ENCODE measurements at places on chromosomes 6 and 20.

GRCh38 chr6:41657131-41658094 lies 19.1 kb downstream of the MDFI start:
- no peak for DNase-seq

DNA sequence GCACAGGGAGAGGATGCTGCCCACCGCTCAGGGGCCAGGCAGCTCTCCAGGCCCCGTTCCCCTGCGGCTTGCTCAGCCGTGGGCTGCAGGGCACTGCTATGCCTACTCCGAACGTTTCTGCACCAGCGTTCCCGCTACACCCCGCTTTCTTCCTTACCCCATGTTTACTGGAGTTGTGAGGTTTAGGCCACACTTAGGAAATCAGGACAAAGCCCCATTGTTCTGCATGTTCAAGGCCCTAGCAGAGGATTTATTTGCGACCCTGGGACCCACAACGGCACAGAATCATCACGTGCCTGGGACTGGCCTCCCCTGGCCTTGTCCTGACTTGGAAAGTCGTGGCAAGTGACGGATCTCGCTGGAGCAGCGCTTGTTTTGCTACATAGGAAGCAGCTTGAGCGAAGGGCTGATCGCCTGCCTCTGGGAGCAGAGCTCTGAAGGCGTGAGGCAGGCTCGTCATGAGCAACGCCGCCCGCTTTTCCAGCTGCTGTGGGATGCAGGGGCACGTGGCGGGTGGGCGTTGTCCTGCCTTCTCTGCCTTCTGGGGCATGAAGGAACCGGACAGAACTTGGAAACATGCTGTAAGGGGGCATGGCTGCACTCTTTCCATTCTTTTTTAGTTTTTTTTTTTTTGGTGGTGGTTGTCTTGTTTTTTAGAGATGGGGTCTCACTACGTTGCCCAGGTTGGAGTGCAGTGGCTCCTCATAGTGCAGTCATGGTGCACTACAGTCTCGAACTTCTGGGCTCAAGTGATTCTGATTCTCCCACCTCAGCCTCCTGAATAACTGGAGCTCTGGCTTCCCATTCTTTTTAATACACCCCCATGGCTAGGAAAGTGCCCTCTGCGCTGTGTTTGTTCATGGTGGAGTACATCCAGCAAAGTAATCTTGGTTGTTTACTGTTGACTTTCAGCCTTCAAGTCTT lies 14.6 kb upstream of the TMEM181 start:
- DNase-seq = no peak

- DNase-seq = no peak
These were observed 98.3 kb upstream of the IYD start for GRCh38 chr6:150270330-150271052.

DNA sequence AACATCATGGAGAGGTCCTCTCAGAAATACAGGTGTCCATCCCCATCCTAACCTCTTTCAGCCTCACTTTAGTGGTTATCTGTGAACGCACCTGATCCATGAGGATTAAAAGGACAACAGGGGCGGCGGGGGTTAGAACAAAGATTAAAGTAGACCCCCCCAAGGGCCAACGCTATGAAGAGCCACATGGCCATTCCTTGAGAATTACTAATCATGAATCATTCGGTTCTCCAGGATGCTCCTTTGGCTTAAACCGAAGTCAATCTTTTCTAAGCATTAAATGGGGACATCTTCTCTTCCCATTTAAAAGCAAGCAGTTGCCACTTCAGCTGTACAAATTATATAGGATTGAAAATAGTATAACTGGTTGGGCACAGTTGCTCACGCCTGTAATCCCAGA lies 212.4 kb downstream of the GMPR start:
- DNase-seq = no peak

GRCh38 chr6:161163466-161164181 lies 110.2 kb downstream of the AGPAT4 start:
- no peak for DNase-seq

- no peak for DNase-seq
These were observed 457.9 kb downstream of the PLCB1 start for GRCh38 chr20:8589956-8590355.

DNA sequence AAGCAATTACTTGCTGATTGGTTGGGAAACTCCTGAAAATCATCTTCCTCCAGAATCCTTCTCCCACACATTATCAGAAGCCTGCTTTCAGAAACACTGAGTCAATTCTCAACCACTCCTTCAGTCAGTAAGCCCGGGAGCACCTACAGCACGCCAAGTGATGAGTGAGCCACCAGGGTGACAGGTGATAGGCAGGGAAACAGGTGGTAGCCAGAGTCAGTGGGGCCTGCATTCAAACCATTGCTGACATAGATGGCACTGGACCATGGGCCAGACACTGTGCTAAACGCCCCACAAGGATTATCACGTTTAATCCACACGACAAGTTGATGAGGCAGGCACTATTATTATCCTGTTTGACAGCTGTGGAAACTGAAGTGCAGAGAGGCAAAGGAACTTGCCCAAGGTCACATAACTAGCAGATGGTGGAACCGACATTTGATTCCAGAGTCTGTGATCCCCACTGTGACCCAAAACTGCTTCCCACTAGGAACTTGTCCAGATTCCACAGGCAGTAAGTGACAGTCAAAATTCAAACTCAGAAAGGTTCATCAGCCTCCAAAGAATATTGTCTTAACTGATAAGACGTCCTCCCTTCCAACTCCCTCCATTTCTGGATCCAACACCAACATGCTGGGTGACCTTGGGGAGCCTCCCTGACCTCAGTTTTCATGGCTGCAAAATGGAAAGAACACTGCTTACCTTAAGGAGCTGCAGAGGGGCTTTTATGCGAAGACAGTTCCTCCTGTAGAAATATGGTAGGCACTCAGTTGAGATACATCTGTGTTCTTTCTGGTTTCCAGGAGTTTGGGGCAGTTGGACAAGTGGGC lies 23.9 kb upstream of the TOP1 start:
- DNase-seq = no peak

DNA sequence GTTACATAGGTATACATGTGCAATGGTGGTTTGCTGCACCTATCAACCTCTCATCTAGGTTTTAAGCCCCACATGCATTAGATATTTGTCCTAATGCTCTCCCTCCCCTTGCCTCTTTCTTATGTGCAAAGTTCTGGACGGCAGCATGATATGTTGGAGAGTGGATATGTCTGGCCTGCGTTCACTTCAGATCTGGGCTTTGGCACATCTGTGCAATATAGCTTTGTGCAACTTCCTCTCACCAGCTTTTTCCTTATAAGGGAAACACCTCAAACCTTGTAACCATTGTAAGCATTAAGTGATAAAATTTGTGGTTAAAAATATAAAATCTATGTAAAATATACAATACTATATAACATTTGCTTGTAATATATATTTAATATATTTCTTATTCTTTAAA lies 288.0 kb downstream of the PHACTR1 start:
- DNase-seq = no peak

DNA sequence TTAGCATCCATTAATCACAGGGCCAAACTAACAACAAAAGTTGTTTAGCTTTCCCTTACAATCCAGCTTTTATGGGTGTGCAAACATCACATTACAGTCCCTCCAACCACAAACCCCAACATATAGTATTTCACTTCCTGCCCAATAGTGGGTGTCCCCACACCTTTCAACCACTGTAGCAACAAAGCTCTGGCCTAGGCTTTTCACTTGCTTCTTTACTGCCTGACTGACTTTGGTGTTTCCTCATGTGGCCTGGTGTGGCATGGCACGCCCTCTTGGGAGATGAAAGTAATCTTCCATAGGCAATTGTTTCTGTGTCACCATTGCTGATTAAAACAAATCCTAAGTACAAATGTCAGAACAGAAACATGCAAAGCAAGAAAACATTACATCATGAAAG lies 46.3 kb downstream of the MCM8 start:
- DNase-seq = no peak

- no peak for DNase-seq
These were observed 9.0 kb upstream of the PLCB4 start for GRCh38 chr20:9059931-9060330.

- DNase-seq = no peak
These were observed 72.7 kb upstream of the ISM1 start for GRCh38 chr20:13148402-13148801.

DNA sequence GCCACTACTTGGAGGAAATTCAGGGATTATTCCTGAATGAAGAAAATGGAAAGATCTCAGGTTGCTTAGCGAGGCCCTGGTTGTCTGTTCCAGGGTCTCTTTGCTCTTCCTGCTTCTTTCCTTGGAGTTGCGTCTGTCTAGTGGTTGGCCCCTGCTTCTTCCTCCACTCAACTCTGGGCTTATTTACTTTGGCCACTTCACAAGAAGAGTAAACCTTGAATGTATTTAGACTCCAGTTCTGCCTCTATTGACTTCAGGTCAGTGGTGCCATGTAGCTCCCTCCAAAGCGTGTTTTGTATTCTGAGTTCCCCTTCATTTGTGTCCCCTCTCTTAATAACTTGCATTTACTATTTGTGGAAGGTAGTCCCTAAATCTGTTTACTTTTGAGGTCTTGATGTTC lies 456.5 kb downstream of the UTRN start:
- no peak for DNase-seq

DNA sequence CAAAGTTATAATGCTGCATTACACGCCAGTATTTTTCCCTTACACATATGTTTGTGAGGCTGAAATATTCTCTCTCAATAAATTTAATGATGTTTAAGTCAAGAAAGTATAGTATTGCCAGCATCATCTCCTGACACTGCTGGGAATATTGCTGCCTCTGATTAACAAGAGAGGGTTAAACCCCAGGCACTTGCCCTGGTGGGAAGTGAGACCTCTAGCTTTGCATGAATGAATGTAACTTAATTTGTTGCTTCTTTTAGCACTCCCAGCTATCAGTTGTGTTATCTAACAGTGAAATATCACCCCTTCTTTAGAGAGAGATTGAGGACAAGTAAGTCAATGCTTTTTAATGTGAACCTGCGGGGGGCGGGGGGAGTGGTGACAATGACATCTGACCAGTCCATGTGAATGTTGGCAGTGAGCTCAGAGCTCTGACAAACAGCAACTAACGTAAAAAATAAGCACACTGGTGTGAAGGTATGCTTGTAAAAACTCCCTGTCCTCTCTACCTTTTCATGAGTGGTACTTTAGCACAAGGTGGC lies 9.8 kb downstream of the FOXA2 start:
- no peak for DNase-seq

DNA sequence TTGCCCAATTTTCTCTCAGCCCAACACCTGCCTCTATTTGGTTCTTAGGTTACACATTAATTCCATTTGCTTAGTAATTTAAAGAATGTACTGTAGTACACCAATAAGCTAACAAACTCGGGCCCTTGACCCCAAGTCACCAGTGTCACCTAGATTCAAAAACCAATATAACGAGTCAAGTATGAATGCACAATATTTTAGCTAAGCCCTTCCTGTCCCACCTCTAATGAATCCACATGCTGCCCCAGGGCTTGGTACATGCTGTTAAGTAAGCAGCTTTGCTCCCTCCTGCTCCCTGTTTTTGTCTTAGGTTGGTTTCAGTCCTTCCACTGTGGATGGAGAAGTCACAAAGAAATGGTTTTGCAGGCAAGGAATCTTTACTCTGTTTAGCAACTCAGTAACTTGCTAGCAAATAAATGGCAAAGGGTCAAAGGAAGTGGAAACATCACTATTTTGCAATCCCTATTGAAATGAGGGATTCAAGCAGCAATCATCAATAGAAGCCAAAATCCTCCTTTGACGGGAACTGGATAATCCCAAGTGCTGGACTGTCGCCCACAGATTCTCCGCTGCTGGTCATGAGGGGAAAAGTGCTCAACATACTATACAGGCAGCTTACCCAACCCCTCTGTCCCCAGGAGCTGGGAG lies 5.0 kb upstream of the MPC1 start:
- no peak for DNase-seq

- no peak for DNase-seq
These were observed 122.0 kb upstream of the NRSN1 start for GRCh38 chr6:24004062-24004461.

GRCh38 chr6:11811644-11812264 lies 33.2 kb upstream of the ADTRP start:
- no peak for DNase-seq

- DNase-seq = no peak
These were observed 423.1 kb downstream of the MAFB start for GRCh38 chr20:40265825-40266533.
